ENCODE measurements at places on chromosomes 2 and 18.

GRCh38 chr2:96816127-96816835, at the start of gene CNNM3:
CNNM3 (plus strand) TSS chr2:96816268; CDS start chr2:96816278, 10 bp downstream.
- peak; percentile 91 for DNase-seq

DNA sequence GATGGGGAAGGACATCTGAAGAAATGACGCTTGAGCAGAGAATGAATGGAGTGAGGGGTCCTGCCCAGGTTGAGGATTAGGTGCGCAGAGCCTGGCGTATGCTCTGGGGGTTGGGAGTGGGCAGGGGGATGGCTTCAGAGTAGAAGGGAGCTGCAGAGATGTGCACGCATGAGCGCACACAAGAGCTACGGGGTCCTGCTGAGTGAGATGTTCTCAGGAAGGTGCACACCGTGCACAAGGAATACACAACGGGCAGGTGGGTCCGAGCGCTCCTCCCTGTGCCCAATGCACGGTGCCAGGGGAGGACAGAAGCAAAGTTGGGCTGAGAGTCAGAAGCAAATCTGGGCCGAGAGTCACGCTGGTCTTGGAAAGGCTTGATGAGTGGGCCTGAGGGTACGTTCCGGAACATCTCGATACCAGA, 25.5 kb downstream of the TWIST2 start:
- no peak for DNase-seq

- peak; percentile 35 for DNase-seq
Observed at GRCh38 chr2:64797881-64798575, 144.3 kb upstream of the SERTAD2 start.

- peak; percentile 56 for DNase-seq
Observed at GRCh38 chr2:188450732-188451483, 159.2 kb downstream of the GULP1 start.

DNA sequence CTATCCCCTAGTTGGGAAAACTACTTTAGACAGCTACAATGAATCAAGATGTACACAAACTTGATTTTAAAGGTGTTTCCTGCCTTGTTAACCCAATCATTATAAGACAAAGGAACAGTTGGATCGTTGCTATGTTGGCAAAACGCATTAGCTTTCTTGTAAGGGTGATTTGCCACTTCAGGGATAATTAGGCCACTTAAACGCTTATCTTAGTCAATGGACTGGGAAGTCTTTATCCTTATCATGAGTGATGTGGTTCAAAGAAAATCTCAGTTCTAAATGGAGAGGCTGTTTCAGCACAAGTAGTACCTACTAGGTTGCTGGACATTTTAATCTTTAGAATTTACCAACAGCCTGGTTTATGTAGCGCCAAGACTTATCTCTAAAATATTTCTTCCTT, 406.1 kb upstream of the MEX3C start:
- DNase-seq, result no peak

DNA sequence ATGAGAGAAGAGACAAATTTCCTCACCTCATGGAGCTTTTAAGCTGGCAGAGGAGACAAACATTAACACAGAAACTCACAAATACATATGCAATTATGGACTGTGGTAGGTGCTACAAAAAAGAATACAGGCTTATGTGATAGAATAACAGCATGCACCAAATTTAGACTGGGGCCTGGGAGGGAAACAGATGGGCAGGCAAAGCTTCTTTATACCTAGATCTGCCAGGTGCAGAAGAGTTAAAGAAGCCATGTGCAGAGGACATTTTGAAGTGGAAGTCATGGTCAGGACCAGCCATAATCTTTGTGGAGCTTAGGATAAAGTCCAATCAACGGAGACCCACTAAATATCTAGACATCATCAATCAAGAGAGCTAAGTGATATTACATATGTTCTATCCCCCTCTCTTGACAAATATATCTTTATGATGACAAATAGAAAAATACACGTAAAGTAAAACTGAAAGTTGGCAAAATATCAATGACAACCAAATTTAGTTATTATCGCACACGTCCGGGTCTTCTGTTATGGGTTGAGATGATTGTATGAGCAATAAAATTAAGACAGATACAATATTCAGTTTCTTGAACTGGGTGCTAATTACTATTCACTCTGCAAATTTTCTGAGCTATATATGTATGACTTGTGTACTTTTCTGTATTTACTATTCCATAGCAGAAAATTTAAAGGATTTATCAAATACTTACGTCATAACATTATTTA, 44.1 kb downstream of the CD28 start:
- DNase-seq, result no peak

GRCh38 chr2:16960579-16960978, 294.9 kb upstream of the CYRIA start:
- no peak for DNase-seq

DNA sequence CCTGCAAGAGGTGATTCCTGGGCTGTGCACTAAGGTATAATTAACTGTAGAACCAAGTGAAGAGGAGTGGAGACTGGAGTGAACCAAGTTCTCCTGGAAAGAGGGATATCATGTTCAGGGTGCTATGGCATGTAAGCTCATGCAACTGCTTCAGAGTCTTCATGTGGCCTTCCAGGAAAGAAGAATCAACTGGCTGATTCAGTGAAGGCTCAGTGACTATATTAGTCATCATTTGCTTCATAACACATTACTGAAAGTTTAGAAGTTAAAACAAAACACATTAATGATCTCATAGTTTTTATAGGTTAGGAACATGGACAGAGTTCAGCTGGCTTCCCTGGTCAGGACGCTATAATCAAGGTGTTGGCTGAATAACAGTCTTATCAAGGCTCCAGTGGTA, 1200.8 kb upstream of the GYPC start:
- no peak for DNase-seq

DNA sequence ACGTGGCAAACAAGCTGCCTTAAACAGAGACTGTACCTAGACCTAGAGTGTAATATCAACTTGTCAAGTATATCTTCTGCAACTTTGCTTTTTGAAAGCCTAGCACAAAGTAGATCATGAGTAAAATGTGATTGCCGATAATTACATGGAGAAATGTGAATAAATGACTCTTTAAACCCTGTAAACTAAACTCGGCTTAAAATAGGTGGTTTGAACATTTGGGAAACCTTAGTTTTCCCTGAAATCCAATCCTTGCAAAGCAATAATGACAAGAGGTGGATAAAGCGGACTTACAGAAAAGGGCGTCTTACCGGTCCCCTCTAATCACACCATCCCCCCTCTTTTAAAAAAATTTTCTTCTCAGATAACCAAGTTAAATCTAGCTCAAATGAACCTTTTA, 549 bp upstream of the PSMD14 start:
- DNase-seq, result no peak

GRCh38 chr18:28002841-28003240, 174.1 kb downstream of the CDH2 start:
- no peak for DNase-seq

- no peak for DNase-seq
Observed at GRCh38 chr2:106885971-106886915, at the start of gene ST6GAL2. ST6GAL2 (minus strand) TSS chr2:106886167; CDS start chr2:106843977, 42,190 bp downstream.

DNA sequence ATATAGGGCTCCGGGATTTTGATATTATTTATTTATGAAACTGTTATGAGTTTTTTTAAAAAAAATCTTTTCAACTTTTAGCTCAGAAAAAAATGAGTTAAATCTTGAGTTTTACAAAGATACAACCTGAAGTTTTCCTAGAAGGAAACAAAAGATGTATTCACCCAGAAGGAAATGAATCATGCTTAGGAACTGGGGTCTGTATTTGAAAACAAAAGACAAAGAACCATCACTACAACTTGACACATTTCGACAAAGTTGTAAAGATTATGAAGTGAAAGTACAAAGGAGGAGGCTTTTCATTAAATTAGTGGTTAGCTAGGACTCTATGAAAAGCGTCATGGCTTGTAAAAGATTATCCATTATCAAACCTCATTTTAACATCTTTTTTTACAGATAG, 143.3 kb downstream of the PDE1A start:
- DNase-seq, result no peak

DNA sequence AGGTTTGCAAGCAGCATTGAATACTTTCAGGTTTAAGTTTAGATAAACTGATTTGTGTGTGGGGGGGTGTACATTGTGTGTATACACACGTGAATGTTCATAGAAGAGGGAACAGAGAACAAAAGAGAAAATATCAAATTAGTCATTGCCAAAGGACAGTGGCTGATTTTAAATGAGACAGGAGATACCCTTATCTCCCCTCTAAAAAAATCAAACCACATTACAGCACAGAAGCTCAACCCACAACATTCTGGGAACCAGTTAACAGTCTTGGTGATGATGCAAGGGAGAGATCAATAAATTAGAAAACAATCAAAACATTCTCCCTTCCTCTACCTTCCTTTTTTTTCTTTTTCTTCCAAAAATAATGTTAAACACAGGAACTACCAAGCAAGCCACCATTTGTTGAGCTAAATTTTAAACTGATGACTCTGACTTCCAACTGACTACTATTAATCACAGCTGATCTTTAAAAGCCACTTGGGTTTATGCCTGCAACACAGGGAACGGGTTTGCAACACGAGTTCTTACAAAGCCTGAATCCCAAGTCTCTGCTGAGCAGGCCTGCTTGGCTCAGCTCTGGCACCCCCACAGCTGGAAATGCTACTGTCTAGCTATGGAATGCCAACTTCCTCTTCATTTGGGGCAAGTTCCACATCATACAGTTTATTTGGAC, 119.2 kb upstream of the ACVR1C start:
- DNase-seq, result peak; percentile 95

GRCh38 chr2:137255990-137256389, 490.6 kb downstream of the THSD7B start:
- peak; percentile 75 for DNase-seq

GRCh38 chr2:194926873-194927272, 730.2 kb upstream of the SLC39A10 start:
- no peak for DNase-seq

- DNase-seq, result peak; percentile 31
Observed at GRCh38 chr2:197358931-197359330, 48.4 kb upstream of the ANKRD44 start.

GRCh38 chr18:13688191-13689136, 37.9 kb downstream of the FAM210A start:
- no peak for DNase-seq

GRCh38 chr2:118089139-118089800, 999 bp downstream of the INSIG2 start:
- DNase-seq, result peak; percentile 64

DNA sequence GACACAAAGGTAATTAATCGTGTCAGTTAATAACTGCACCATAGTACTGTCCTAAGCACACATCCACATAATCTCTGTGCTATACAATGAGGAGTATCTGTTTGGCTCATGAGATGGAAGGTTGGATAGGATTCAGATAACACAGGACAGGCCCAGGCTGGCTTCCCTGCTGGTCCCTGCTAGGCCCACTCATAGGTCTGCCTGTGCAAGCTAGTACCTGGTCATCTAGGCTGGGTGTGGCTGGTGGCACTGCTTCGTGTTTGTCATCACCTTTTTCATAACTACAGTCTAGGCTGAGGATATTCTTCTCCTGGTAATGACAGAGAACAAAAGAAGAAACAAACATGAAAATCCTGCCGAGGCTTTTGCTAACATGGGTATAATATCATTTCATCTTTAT, 392.8 kb downstream of the TRIB2 start:
- DNase-seq, result no peak

GRCh38 chr2:43136876-43137275, 89.5 kb downstream of the ZFP36L2 start:
- no peak for DNase-seq

- DNase-seq, result no peak
Observed at GRCh38 chr2:219512524-219513216, 1.6 kb upstream of the ASIC4 start.
